ENCODE measurements at places on chromosomes 3 and 15. TPM values are rescaled to one million over a fixed set of nuclear protein-coding genes. Genes with fewer than 3 reads are reported as not detected.
A peak's percentile ranks its signal among the peaks of the same experiment; 100 is the strongest.

DNA sequence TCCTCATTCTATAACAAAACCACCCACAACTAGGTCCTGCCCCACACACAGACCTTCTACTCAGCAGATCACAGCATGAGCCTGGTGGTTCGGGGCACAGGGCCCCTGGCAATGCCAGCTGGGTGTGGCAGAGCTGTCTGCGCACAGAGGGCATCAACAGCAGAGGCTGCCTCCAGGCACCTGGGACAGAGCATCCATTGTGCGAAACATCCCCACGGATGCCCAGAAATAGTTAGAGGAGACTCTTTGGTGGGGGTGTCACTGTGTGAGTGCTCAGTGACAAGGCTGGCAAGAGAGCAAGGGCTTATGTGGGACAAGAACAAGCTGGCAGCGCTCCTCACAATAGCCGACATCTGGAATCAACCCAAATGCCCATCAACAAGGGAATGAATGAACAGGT, 487.4 kb upstream of the PROK2 start:
- H3K27me3 ChIP-seq, result no peaks in the 10 kb centered on the region
- H3K36me3 ChIP-seq, result no peaks in the 10 kb centered on the region
- H3K4me3 ChIP-seq, result no peak overlapping the region
- H3K4me1 ChIP-seq, result peaks cover 36% of the 10 kb centered on the region
- DNase-seq, result no peak
- no peak overlapping the region for H3K27ac ChIP-seq

STRA6 gene
- 32.5 TPM for total RNA-seq

DNA sequence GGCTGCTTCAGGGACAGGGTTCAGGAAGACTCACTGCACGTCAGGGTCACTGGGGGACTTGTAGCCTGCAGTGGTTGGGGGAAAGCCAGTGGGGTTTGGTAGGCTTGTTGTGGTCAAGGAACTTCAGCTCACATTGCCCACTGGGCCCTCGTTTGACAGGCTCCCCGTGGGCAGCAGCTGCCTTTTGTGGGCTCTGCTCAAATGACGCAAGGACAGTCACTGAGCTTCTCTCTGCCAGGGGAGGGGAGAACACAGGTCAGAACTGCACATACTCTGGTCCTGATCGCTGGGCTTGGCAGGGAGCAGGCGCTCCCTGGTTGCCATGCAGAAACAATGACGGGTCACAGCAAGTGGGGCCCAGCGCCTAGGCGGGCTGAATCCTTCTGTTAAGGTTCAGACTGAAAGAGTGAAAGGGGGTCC, 45.5 kb downstream of the FAM174B start:
- no peaks in the 10 kb centered on the region for H3K4me1 ChIP-seq
- DNase-seq, result no peak
- no peaks in the 10 kb centered on the region for H3K36me3 ChIP-seq
- no peaks in the 10 kb centered on the region for H3K27me3 ChIP-seq

- no peak overlapping the region for H3K4me3 ChIP-seq
- H3K27me3 ChIP-seq, result no peaks in the 10 kb centered on the region
- H3K4me1 ChIP-seq, result no peaks in the 10 kb centered on the region
- H3K36me3 ChIP-seq, result no peaks in the 10 kb centered on the region
These were observed 599.3 kb downstream of the PYDC2 start for GRCh38 chr3:192060160-192060781.

DNA sequence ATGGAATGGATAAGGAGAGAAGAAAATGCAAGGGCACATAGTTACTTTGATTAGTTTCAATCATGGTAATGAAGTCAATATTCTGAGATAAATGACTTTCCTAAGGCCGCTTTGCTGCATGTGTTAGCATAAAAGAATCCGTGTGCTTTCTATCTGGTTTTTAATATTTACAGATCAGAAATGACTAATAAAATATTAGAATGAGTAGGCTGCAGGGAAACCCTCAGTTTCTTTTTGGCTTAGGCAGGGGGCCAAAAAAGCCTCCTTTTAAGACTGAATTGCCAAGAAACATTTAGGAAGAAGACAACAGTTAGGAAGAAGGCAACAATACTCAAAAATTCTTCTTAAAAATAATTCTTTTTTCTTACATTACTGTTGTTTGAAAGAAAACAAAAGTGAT, 11.6 kb downstream of the NEK11 start:
- H3K27me3 ChIP-seq, result no peaks in the 10 kb centered on the region
- H3K4me3 ChIP-seq, result no peak overlapping the region
- no peaks in the 10 kb centered on the region for H3K4me1 ChIP-seq
- no peaks in the 10 kb centered on the region for H3K36me3 ChIP-seq

DNA sequence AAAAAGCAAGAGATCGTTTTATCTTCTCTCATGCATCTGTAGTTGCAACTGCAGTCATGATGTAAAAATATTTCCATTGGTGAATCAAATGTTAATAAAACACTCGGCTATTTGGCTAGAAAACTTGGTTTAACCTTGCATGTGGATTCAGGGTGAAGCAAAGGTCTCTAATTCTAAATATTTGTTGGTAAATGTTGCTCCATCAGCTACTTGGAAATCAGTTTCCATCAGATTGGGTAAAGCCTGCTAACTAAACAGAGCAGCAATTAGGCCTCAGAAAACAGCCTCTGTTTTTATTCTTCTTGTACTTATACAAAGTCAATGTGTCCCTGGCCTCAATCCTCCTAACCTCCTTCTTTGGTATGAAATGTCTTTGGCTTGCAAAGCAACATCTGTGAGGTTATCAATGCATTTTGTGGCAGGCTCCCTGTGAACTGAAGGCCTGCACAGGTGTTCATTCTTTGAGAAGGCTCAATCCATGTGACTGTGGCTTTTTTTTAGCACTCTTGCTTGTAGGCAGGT, 312.3 kb downstream of the WDR72 start:
- H3K27ac ChIP-seq, result no peak overlapping the region
- DNase-seq, result no peak
- H3K4me3 ChIP-seq, result no peak overlapping the region
- no peaks in the 10 kb centered on the region for H3K4me1 ChIP-seq

- DNase-seq, result no peak
- H3K27ac ChIP-seq, result peak overlapping the region; percentile 46
- H3K4me3 ChIP-seq, result no peak overlapping the region
- no peaks in the 10 kb centered on the region for H3K36me3 ChIP-seq
These were observed 8.4 kb downstream of the TMOD3 start for GRCh38 chr15:51837792-51838251.

DNA sequence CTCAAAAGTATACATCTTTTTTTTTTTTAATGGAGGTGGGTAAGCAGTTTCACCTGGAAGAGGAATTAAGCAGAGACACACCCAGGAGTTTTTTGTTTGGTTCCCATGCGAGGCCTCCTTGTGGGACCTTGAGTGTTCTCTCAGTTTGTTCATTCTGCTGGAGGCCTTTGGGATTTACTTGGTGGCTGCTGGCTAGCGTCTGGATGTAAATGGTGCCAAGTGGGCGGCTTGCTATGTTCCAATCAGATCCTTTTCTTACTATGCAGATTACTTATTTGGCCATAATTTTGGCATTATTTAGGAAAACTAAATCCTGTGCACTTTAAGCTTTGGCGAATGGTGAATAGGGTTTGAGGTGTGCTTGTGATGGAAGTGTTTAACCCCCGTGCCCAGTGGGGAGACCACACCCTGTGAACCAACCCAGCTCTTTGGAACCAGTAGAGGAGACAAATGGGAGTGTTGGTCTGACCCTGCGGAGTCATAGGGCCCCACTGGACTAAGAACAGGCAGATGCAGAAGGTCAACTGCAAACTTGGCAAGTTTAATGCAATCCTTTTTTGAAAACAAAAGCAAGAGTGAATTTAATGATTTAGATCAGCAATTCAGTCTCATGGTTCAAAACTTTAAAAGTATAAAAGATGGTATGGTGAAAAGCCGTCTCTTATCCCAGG, 79.4 kb downstream of the EBLN2 start:
- H3K27me3 ChIP-seq, result no peaks in the 10 kb centered on the region
- no peak overlapping the region for H3K27ac ChIP-seq
- H3K36me3 ChIP-seq, result no peaks in the 10 kb centered on the region
